ENCODE measurements at places on chromosomes 12 and 14.

- no peak for DNase-seq
These were observed 437.8 kb downstream of the NPAS3 start for GRCh38 chr14:33376510-33376909.

GRCh38 chr14:75361751-75362433 is 65.9 kb upstream of the JDP2 start:
- no peak for DNase-seq

GRCh38 chr14:66649498-66649897 is 141.6 kb downstream of the GPHN start:
- no peak for DNase-seq

- no peak for DNase-seq
These were observed 591 bp downstream of the GXYLT1 start for GRCh38 chr12:42144158-42144407.

DNA sequence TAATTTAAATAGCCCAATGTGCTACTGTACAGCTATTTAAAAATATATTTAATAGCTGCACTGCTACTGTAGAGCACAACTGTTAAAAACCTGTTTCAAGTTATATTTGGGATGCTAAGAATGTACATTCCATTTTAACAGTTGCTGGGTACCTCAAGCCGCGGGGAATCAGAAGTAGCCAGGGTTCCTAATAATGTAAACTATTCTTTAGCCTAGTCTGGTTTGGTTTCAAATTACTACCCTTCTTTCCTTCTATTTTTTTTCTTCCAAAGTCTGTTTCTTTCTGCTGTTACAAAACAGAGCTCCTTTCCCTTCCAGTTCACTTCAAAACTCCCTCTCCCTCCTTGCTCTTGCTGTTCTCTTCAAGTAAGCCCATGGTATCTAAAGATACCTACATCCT is 21.3 kb downstream of the SCAF11 start:
- no peak for DNase-seq

DNA sequence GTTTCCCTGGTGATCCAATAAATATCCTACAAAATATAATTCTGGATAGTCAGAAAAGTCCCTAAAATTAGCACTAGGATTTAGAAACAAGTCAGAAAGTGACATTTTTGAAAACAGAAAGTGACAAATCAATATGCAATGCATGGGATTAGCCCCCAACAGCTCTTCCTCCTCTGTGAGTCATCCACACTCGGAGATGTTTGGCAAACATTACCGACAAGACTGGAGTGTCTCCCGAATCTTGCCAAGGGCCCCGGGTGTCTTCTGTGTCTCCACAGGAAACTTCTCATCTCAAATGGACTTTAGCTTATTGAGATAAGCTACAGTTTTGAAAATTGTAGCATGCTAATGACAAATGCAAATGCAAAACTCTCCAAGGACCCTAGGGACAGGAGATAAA is 398.9 kb upstream of the CCDC196 start:
- no peak for DNase-seq

DNA sequence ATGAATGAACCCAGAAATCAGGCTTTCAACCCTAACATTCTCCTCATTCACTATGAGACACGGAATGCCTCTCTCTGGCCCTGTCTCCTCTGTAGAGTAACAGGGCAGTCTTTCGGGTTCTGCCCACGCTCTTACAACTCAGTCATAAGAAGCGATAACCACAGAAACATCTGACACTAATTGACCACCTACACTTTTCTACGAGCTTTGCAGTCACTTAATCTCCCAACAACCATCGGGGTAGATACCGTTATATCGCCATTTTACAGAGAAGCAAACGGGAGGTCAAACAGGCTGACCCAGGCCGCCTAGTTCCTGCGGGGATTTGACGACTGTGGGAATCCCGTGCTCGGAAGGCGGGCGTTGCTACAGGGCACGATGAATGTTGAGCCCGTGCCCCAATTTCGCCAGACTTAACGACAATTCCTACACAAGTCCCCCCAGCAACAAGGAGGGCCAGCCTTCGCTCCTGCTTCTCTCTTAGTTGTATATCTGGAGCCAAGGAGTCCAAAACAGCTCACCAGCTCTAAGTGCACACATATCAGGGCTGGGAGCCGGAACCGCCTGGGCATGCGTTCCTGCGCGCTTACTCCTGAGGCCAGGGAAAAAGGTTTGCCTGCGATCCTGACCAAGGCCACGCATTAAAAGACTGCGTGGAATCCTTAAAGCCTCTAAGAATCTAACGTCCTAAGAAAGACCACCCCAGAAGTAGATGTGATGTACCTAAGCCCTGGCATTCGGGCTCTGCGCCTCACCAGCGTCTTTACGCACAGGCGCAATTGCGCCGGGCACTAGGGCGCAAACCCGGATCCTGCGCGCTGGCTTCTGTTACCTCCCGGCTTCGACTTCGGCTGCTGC is 38.7 kb upstream of the TBX5 start:
- DNase-seq = no peak

GRCh38 chr14:86613126-86613525 is 1083.2 kb downstream of the FLRT2 start:
- no peak for DNase-seq

DNA sequence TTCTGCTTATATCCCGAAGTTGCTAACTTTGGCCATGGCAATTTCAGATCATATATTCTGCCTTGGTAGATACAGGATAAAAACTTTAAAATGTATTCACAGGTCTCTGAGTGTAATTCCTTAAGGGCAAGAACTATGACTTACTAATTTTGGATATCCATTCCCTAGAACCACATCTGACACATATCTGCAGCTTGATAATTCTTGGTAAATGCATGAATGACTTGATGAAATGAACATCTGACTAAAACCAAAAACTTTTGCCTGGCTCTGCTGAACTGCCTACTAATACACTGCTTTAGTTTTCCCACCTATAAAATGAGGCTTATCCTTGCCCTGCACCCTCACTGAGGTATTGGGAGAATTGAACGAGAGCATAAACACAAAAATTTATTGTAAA is 32.2 kb downstream of the SLC25A21 start:
- DNase-seq = no peak

DNA sequence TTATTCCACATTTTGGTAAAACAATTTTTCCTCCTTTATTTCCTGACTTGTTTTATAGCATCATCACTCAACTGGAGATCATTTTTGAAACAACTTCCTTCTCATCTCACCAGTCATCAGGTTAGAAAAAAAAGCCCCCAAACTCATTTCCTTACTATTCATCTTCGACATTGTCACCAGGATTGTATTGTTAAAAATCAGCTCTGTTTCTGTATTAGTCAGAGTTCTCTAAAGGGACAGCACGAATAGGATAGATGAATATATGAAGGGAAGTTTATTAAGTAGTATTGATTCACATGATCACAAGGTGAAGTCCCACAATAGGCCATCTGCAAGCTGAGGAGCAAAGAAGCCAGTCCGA is 392.6 kb downstream of the FUT8 start:
- DNase-seq = no peak

GRCh38 chr14:100741966-100742365 is 15.3 kb downstream of the DLK1 start:
- DNase-seq = no peak

GRCh38 chr12:127885954-127886750 is 380.8 kb upstream of the TMEM132C start:
- DNase-seq = no peak

DNA sequence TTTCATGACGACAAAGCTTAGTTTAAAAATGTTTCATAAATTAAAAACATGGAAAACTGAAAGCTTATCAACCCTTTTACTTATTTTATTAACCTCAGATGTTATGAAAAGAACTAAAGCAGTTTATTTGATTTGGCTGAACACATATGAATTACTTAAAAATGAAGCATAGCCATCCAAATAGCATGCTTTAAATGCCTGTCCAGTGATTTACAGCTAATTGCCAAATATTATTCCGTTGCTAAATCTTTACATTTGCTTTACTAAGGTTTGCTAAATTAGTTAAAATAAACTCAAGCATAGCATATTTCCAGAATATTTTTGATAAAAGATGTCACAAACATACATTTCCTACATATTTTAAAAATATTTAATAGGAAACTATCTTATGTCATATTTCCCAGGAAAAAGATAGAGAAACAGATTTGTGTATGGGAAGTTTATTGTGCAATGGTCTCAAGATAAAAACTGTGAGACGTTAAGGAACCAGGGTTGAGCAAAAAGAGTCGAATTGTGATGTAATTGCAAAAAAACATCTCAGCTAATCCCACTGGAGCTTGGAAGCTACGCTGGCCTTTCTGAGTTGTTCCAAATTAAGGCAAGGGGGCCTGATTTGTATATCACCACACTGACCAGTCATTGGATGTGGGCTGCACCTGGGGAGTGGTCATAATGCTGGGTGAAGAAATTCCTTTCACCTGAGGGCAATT is 25.8 kb downstream of the GPR135 start:
- no peak for DNase-seq

DNA sequence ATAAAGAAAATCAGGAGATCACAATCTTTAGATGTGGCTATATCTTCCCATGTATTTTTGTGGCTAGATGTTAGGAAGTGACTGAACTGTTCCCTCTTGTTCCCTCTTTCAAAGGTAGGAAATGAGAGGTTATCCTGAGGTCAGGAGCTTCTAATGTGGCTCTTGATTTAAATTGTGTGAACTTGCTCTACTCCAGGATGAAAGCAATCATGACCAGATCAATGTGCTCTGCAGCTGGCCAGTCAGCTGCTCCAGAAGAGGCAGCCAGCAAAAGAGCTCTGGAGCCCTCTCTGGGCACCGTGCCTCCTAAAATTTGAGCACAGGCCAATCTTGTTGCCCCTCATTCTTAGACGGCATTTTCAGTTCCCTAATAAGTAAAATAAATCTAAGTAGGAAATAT is 32.0 kb downstream of the CDK17 start:
- no peak for DNase-seq

DNA sequence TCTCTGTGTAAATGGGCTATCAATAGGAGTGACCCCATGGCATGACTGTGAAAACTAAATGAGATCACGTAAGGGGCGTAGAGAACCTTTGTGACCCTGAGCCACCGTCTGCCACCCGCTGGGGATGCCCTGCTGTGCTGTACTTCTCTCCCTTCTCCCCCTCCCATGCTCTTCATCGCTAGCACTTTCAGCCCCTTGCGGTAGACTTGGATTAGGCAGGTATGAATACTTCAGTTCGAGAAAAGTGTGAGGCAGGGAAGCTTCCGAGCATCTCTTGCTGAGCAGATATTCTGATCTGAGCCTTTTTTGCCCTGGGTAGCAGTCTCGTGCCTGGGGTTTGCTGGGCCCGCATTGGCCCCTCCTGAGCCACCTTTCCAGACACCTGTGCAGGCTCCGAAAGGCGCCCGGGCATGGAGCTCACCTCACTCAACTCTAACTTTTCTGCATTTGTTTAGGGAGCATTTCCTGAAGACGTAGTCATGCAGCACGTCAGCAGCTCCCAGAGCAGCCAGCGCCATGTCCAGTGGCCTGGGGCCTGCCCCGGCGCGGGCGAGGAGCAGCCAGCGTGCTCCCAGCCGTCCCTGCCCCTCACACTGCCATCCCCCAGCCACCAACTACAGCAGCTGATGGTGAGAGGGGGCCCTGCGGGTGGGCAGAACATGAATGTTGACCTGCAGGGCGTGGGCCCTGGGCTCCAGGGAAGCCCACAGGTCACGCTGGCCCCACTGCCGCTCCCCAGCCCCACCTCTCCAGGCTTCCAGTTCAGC is 40.4 kb downstream of the DDX51 start:
- DNase-seq = no peak

GRCh38 chr12:14879222-14879933 is 6.3 kb downstream of the MGP start:
- DNase-seq = no peak

- DNase-seq = peak; percentile 32
These were observed 5.8 kb upstream of the SLC48A1 start for GRCh38 chr12:47767216-47767724.

DNA sequence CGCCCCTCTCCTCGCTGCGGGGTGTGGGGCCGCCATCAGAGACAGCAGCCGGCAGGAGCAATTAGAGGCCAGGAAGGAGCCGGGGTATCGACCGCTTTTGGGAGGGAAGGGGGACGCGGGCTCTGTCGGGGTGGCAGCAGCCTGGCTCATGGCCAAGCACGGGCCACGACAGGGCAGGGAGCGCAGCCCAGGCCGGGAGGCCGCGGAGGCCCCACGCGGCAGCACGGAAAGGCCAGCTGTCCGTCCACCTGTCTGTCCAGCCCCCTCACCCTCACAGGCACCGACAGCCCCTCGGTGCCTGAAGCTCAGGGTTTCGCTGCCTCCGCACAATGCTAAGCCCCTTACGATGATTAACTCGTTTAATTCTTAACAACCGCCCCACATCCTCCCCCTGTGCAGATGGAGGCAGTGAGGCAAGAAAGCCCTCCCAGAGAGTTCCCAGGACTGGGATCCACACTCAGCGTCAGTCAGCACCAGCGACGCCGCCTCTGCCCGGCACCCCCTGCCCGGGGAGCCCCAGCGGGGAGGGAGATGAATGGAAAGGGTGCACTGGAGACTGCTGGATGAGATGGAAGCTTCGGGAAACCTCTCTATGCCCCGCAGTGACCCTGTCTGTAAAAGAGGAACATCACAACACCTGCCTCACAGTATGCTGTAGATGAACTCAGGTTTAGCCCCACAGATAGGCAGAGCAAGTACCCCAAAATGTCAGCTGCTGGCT is 23.7 kb downstream of the NCOR2 start:
- DNase-seq = no peak

- no peak for DNase-seq
These were observed 949.7 kb downstream of the TRHDE start for GRCh38 chr12:73221836-73222235.

GRCh38 chr12:92335831-92336230 is 190.2 kb upstream of the BTG1 start:
- DNase-seq = no peak

GRCh38 chr12:11577658-11578260 is 71.7 kb upstream of the ETV6 start:
- DNase-seq = no peak

DNA sequence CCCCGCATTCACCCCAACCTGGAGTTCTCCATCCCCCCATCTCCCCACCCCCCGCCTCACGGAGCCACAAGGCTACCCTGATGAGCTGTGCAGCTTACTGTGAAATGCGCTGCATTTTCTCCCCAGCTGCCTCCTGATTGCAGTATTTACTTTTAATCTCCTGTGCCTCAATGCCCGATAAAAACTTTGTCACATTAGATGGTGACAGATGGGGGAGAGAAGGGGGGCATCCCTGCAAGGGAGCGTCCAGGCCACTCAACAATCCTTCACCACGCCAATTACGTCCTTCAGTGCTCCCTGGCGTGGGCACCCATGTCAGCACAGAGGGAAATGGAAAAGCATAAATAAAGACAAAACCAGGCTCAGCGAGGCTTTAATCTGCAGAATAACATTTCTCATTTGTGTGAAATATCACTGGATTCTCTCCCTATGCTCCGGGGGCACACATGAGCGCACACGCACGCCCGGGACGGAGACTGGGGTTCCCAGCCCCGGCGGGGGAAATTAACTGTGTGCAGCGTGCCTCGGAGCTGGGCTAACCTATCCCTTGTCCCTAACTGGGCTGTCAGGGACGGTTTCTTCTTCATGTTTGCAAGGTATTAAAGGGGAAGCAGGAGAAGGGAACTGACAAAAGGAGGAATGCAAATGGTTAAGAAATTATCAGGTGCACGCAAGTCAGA is 186.7 kb upstream of the VASH1 start:
- DNase-seq = no peak

GRCh38 chr12:42459336-42459847 is 130.2 kb downstream of the PRICKLE1 start:
- DNase-seq = no peak

GRCh38 chr14:75577729-75578101 is 705 bp upstream of the FLVCR2 start:
- DNase-seq = peak; percentile 48

- no peak for DNase-seq
These were observed 73.6 kb downstream of the TESC start for GRCh38 chr12:117025481-117026151.
